ENCODE measurements at places on chromosomes 4 and X.

GRCh38 chr4:54099748-54100574 is at the start of gene GSX2:
Gene GSX2, plus strand, starts transcription at chr4:54100163. Its CDS starts 182 bp downstream, at chr4:54100345.
- peak; percentile 56 for DNase-seq

GRCh38 chr4:99655308-99656081 is 2.1 kb downstream of the C4orf54 start:
- no peak for DNase-seq

- DNase-seq, result no peak
These were observed 136.7 kb downstream of the MAGEC2 start for GRCh38 chrX:142068365-142068764.

GRCh38 chr4:25449688-25450087 is 72.6 kb downstream of the ANAPC4 start:
- no peak for DNase-seq

GRCh38 chr4:126209147-126209546 is 894.4 kb downstream of the FAT4 start:
- DNase-seq, result no peak

- DNase-seq, result no peak
These were observed 6.5 kb downstream of the PNMA6E start for GRCh38 chrX:153394612-153395011.

DNA sequence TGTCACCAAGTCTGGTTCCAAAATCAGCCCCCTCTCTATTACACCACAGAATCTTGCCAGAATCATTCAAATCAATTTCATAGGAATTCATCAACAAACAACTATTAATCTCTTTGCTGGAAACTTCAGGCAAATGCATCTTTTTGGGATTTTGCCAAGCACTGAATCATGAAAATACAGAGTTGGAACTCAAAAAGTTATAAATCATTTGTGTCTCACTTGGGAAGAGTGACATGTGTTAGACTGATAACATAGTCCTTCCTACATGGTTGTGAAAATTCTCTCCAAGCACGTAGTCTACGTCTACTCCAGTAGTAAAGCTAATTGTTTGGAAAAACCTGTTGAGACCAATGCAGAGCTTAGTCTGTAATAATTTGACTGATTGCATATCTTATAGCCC is 19.0 kb downstream of the CXCL8 start:
- DNase-seq, result no peak

DNA sequence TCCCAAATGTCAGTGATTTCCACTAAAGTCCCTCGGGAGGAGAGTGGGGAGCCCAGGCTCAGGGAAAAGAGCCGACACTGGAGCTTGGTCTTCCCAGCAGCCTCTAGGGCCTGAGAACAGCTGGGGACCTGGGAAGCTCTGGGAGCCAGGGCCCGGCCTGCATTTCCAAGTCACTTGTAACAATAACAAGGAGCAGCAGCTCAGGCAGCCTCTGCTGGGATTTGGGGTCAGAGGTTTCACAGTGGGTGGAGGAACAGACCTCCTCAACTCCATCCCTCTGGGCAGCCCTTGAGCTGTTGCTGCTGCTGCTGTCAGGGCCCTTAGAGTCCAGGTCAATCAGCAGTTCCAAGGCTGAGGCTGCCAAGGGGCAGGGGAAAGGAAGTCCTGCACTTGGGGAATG is 11.1 kb downstream of the STARD8 start:
- no peak for DNase-seq

DNA sequence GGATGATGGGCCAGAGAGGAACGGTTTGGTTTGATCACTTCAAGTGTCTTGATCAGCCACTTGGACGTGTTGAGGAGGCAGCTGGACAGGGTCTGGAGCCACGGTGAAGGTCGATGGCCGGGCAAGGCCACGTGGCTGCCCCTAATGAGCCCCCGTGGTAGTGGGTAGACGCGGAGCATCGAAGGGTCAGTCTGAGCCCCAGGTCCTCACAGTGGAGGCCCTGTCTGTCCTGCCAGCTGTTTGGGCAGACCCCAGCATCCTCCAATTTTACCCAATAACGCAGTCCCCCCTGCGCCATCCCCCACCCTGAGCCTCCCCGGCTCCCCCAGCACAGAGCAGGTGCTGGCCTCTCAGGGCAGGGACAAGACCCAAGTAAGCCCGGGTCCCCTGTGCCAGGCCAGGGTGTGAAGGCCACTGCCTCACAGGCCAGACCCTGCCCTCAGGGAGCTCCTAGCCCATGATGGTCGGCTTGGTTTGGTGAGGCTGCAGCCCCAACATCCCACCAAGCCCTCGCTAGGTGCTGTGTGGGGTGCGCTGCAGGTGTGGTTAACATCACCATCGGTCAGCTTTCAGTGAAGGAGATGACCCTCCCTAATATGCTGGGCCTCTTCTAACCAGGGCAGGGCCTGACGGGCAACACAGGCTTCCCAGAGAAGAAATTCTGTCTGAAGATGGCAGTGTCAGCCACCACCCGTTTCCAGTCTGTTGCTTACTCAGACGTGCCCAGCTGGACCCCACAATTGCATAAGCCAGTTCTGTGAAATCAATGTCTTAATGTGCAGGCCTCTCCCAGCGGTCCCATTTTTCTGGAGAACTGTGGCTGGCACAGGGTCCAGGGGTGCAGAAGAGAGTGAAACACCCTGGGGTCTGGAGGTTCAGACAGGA is 40.5 kb upstream of the NKX1-1 start:
- no peak for DNase-seq

- peak; percentile 24 for DNase-seq
These were observed 1.5 kb downstream of the CLCN3 start for GRCh38 chr4:169621731-169622492.

GRCh38 chr4:24765376-24765988 is 29.9 kb upstream of the SOD3 start:
- no peak for DNase-seq

DNA sequence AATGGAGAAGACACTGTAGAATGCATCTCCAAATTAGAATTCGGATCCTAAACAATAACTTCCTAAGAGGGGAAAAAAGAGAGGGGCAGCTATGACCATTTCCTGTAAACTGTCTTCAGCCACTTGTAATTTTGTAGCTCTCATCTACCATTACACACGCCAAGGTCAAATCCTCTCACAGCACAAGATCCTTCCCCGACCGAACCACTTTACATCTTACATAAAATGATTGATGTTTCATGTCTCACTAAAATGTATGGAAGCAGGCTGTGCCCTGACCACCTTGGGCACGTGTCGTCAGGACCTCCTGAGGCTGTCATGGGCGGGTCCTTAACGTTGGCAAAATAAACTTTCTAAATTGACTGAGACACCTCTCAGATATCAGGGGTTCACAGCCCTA is 24.1 kb upstream of the PBDC1 start:
- no peak for DNase-seq

DNA sequence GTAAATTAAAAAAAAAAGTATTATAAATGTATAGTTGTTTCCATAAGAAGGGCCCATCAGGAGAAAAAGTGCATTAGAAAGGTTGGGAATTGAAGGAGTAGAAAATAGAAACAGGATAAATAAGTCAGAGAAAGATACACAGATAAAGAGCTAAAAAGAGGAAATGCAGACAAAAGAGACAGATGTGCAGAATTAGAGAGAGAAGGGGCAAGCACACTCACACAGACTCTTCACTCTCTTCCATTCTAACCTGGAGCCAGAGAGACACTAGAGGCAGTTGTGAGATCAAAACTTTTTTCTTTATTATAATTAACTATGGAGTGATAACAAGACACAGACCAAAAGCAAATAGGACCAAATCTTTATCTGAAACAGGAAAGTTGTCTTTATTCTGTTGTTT is 134.1 kb downstream of the CEP135 start:
- DNase-seq, result no peak

- DNase-seq, result no peak
These were observed 69.7 kb upstream of the COX18 start for GRCh38 chr4:73139245-73139644.

GRCh38 chr4:36966756-36967460 is 277.6 kb upstream of the NWD2 start:
- no peak for DNase-seq

- peak; percentile 51 for DNase-seq
These were observed 7.8 kb downstream of the CXXC4 start for GRCh38 chr4:104486716-104487504.

GRCh38 chrX:3713225-3713936 is at the start of gene PRKX:
Gene PRKX, minus strand, starts transcription at chrX:3713649. Its CDS starts 396 bp downstream, at chrX:3713253.
- no peak for DNase-seq

Data from spinal cord (tissue), 10 donors.